ENCODE measurements at places on chromosomes 2 and 18.

DNA sequence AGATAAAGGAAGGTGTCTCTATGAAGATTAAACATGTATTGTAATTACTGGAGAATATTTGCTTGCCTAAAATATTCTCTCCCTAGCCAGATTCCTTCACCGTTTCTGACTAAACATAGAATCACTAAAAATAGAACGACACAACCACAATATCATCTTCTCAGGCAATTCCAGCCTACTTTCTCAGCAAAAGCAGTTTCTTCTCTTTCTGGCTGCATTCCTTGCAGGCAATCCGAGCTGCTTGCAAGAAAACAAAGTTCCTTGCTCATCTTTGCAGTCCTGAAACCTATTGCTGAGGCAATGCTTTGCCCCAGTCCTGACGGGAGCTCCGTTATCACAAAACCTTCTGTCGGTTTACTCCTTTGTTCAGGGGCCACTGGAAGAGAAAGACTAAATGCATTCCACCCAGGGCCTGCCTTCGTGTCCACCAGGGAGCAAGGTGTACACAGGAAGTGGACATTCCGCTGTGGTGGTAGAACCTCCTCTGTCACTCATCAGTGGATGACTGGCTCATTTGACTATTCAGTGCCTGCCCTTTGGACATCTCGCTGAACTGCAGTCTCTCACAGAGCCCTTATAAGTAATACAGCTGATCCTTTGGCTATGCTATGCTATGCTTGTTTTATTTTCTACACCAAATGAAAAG is 239.2 kb upstream of the DOK6 start:
- no peaks in the 10 kb centered on the region for H3K27me3 ChIP-seq
- no peaks in the 10 kb centered on the region for H3K36me3 ChIP-seq
- H3K4me3 ChIP-seq, result no peak overlapping the region

DNA sequence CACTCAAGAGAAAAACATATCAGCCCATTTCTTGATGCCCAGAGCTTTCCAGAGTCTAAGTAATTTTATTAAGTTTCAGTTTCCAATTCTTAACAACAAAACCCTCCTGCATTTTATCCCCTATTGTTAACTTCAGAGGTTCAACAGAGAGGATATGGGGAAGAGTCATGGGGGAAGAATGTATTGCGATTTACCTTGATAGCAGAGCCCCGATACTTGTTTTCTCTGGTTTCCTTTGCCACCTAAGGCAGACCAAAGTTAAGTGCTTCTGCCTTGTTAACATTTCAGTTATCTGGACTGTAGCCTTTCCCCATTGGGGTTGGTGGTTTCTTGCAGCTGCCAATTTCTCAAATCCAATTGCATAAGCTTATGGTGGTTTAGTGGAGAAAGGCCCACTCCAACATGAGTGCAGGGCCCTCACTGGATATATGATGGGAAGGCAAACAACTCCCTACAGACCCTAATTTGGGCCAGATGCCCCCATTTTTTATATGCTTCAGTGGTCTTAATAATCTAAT is 82.0 kb upstream of the ITGB6 start:
- H3K27me3 ChIP-seq, result no peaks in the 10 kb centered on the region
- peaks cover 3% of the 10 kb centered on the region for H3K4me1 ChIP-seq
- no peak overlapping the region for H3K27ac ChIP-seq
- peaks cover 3% of the 10 kb centered on the region for H3K36me3 ChIP-seq
- peak; percentile 64 for DNase-seq

DNA sequence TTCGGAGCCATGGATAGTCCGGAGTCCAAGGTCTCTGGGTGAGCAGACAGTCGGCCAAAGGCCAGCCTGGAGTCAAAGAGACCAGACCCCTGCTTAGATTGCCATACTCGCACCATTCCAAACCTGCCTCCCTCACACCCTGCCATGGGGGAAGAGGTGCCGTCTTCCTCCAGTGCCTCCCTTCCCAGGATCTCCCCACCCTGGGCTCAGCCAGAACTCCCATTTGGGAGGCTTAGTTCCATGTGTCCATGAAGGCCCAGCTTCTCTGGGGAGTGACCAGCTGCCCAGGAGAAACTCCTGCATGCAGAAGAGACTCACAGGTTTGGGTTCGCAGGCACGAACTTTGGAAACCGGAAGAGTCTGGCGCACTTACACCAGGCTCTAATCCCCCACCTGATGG is 21.7 kb downstream of the IGFBP5 start:
- no peak overlapping the region for H3K4me3 ChIP-seq
- DNase-seq, result no peak
- H3K27me3 ChIP-seq, result no peaks in the 10 kb centered on the region
- no peaks in the 10 kb centered on the region for H3K4me1 ChIP-seq
- H3K36me3 ChIP-seq, result peaks cover 23% of the 10 kb centered on the region
- no peak overlapping the region for H3K27ac ChIP-seq

- no peaks in the 10 kb centered on the region for H3K27me3 ChIP-seq
- H3K27ac ChIP-seq, result no peak overlapping the region
- no peak overlapping the region for H3K4me3 ChIP-seq
Observed at GRCh38 chr2:104040771-104041170, 813.1 kb upstream of the POU3F3 start.

DNA sequence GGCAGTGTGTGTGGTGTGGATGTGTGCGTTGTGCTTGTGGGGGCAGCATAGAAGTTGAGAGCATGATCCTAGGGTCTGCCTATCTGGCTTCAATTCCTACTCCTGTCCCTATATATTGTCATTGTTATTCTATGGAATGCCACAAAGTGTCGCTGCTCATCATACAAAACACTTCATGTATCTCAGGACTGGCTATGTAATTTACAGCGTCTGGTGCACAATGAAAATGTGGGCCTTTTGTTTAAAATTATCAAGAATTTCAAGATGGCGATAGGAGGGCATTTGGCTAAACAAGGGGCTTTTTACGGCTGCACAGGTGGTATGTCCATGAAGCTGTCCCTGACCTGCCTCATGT is 3.4 kb downstream of the SERPINB2 start:
- no peaks in the 10 kb centered on the region for H3K36me3 ChIP-seq
- no peak for DNase-seq
- H3K27me3 ChIP-seq, result no peaks in the 10 kb centered on the region
- H3K4me3 ChIP-seq, result no peak overlapping the region
